ENCODE measurements at places on chromosomes 7 and 10.

GRCh38 chr10:133375357-133376115 is 2.4 kb upstream of the ECHS1 start:
- no peak for DNase-seq

DNA sequence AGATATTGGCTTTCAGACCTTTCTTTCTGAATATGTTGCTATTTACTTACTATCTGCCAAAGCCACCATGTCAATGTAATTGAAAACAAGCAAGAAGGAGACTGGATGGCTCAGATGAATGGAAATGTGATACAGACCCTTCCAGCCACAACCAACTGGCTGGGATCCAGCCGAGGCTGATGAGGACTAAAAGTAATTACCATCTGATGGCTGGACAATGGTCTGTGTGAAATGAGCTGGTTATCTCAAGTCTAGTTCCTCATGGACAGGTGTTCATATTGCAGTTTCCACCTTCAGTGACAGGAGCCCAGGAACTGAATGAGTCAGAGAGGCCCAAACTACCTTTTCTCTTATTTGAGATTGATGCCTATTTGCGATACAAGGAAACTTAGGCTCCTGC is 267.5 kb downstream of the GATA3 start:
- DNase-seq = no peak

DNA sequence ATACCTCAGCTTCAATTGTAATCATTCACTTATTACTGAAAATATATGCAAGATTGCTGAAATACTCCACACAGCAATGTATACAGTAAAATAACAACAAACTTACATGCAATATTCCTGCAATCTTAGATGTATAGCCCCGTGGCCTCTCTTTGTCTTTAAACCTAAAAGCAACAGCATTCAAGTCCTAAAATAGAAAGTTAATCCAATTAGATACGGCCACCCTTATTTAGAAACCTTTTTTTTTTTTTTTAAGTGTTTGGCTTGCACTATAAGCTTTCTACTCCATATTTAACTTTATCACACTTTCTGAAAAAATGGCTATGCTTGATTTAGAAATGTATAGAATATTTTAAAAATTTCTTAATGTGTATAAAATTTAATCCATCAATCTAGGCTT is 67.6 kb downstream of the IDE start:
- DNase-seq = no peak

DNA sequence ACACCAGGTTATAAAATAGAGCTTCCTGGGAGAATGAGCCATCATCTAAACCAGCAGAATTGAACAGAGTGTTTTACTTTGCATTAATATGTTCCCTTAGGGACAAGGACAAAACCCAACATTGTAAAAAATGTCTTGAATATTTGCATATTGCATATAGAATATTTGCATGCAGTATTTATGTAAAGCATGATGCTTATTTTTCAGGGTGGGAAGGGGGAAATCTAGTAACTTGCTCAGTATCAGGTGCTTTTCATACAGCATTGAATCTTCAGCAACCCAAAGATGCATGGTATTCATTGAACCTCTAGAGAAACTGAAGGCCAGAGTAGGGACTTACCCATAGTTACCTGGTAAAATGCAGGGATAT is 409.2 kb upstream of the ZMIZ1 start:
- DNase-seq = no peak

DNA sequence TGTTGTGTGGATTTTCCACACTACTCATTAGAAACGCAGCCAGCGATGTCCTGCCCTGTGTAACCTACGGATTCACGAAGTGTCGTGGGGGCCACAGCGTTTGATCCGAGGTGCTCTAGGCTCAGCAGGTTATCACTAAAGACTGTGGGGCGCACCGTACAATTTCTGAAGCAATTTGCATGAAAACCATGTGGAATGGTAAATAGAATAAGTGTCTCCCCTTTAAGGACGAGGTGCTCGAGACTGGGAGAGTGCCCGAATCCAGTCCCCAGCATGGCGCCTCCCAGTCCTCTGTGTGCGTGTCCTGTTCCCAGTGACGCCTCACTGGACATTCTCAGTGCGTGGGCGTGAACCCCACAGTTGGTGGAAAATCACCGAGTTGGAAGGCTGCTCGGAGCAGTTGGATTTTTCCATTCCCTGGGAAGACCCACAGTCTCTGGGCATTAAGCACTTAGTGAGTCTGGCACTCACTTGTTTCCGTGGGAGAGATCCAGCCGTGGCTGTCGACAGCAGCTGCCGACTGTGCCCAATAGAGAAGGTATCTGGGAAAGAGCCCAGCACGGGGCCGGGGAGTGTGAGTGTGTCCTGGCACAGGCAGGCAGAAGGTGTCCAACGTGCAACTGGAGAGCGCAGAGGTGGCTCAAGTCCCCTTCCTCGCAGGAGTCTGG is 37.0 kb downstream of the PFKP start:
- no peak for DNase-seq

DNA sequence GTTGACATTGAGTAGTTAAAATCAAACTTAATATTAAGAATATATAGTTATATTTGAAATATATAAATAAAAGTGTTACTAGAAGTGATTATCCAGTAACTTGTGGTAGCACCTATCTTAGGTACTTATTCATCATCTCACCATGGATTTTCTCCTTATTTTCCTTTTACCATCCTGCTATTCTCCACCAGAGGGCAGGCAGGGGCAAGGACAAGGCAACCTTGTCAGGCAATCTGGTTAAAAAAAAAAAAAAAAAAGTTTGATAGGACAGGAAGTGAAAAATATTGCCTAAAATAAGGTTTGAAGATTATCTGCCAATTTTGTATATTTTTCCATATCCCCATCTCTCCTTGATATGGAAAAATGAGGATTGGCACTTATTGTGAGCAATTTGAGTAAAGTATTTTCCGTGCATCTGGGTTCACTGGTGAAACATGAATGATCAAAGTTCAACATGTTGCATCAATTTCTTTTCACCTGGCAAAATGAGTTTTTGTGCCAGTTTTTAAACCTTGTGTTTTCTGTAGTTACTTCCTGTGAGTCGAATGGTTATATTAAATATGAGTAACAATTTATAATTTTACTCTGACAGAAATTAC is 256.7 kb downstream of the AGMO start:
- DNase-seq = no peak

DNA sequence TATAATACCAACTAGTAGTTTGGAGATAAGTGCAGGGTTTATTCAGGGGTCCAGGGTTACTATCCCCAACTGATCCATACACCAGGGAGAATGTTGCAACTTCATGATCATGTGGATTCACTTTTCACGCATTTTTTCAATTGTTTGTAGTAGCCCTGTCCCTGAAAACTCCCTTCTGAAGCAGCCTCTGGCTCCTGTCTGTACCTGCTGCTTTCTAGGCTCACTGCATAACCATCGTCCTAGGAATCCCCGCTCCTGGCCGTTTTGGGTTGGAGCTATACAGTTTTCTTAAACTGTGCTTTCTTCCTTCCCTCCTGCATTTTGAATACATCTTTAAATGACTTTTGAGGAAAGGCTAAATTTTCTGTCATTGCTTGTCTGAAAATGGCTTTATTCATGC is 154.1 kb downstream of the SDHAF3 start:
- DNase-seq = no peak

GRCh38 chr10:30057894-30058556 is 1.4 kb downstream of the JCAD start:
- DNase-seq = no peak

- no peak for DNase-seq
Observed at GRCh38 chr10:3911713-3912442, 126.9 kb upstream of the KLF6 start.

- no peak for DNase-seq
Observed at GRCh38 chr7:115094163-115094562, 172.3 kb downstream of the MDFIC start.

DNA sequence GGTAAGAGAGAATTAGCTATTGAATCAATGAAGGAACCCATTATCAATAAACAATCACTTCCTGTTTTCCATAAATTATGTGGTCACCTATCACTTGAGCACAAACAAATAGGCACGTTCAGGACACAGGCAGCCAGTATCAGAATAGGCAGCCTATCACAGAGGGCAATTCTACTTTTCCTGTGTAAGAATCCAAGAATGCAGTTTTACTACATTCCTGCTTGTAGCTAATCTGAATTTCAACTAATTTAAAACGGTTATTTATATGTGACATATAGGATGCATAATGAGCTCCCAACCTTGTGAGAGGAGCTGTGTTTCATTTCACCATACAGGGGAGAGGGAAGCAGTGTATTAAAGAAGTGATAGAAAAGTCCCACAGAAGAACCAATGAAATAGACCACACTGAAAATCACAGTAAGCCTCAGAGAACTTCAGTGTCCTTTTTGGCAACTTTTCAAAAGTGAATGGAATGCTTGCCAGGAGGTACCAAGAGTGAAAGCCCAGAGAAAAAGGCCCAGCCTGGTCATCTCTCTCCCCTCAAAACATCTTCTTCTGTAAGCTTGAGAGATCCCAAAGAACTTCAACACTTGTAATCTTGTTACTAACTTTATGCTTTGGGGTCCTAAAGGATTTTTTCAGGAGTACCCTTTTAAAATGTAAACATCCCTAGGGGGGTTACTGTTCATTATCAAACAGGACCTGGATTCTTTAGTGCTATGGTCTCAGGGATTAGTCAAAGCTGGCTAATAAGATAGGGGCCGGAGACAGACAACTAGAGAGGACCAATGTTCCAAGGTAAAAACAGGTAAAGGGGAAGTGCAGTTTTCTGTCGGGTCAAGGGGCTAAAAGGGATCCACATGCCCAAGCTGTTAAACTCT is 1.3 kb downstream of the IMMP2L start:
- no peak for DNase-seq

- no peak for DNase-seq
Observed at GRCh38 chr10:129467359-129468064, 471 bp downstream of the MGMT start.

GRCh38 chr10:117458571-117458970 is 83.3 kb upstream of the PDZD8 start:
- DNase-seq = no peak

DNA sequence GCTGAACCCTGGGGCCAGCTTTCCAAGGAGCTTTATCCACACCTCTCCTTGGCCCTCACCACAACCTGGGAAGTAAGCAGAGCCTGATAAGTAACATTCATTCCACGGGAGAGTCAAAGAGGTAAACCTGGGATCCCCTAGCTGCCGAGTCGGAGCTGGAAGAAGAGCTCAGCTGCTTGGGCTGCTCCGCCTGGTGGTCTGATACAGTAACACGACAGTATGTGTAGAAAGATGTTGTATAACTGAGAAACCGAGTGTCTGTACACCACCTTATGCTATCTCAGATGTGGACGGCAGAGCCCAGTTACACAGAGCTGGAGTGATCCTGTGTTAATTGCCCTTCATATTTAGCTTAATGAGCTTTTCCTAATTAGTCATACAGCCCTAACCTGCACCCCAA is 151.3 kb upstream of the KMT2E start:
- DNase-seq = no peak

GRCh38 chr10:7486528-7486927 is 75.7 kb upstream of the SFMBT2 start:
- DNase-seq = no peak

GRCh38 chr7:34190299-34190698 is 285.0 kb downstream of the BMPER start:
- DNase-seq = no peak

GRCh38 chr10:78899098-78899754 is 169.5 kb upstream of the ZMIZ1 start:
- DNase-seq = no peak

GRCh38 chr7:102292813-102293798 is 6.4 kb downstream of the SH2B2 start:
- DNase-seq = no peak

DNA sequence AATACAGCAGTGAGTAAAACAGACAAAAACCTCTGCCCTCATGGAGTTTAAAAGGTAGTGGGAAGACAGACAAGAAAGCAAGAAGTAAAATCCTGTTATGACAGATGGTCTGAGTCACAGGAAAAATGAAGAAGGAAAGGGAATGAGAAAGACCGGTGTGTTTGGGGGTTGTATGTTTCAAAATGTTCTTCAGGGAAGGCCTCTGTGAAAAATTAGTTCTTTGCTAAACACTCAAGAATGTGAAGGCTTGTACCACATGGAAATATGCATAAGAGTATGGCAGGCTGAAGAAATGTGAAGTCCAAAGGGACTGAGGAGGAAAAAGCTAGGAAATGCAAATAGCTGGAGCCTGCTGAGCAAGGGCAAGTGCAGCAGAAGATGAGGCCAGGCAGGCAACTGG is 315.9 kb upstream of the SEMA3A start:
- DNase-seq = no peak

DNA sequence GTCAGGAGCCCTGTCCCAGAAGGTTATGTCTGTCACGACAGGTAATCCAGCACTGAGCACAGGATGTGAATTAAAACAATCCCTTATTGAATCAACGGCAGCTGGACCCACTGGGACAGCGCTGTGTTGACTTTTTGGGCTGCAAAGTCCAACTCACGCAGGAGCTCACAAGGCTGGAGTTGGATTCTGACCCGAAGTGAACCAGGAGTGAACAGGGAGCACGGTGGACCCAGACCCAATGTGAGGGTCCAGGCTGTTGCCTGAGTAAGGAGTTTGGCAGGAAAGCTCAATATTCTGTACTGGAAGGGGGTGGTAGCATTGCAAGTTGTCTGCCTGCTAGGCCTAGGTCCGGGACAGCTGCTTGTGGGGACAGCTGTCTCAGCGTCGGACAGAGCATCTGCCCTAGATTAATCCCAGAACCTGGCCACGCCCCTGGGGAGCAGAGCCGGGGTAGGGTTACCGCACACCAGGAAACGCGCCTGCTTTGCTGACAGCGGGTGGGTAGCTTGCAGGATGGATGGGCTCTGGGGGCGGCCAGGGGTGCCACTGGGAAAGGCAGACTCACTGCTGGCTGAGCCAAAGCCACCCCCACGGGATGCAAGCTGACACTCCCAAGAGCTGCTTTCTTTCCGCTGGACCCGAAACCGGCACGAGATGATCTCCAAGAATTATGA is 24.0 kb downstream of the COL26A1 start:
- DNase-seq = no peak

DNA sequence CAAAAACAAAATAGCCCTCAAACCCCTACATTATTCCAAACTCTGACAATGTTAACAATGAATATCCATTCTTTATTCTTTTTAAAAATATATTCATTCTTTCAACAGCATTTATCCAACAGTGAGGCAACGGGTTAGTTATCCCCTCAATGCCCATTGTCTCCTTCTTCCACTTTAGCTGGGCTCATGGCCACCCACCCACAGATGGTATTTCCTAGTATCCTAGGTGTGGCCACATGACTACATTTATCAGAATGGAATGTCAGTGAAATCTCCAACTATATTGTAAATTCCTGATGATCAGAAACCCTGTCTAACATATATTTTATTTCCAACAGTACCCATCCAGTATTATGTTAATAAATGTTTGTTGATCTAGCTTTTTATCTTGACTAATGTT is 13.6 kb downstream of the HOXA1 start:
- no peak for DNase-seq

GRCh38 chr7:155338632-155339320 is 41.1 kb downstream of the INSIG1 start:
- DNase-seq = no peak

- no peak for DNase-seq
Observed at GRCh38 chr7:105677817-105678573, 96.7 kb upstream of the EFCAB10 start.

GRCh38 chr7:12389089-12389700 is 14.5 kb downstream of the VWDE start:
- DNase-seq = no peak

All from stimulated activated CD8-positive, alpha-beta memory T cell treated with anti-CD3 and anti-CD28 coated beads, Interleukin-15, amount 100 ng/mL, for 1 hour (primary cell).